ENCODE measurements at places on chromosomes 5 and 9.

DNA sequence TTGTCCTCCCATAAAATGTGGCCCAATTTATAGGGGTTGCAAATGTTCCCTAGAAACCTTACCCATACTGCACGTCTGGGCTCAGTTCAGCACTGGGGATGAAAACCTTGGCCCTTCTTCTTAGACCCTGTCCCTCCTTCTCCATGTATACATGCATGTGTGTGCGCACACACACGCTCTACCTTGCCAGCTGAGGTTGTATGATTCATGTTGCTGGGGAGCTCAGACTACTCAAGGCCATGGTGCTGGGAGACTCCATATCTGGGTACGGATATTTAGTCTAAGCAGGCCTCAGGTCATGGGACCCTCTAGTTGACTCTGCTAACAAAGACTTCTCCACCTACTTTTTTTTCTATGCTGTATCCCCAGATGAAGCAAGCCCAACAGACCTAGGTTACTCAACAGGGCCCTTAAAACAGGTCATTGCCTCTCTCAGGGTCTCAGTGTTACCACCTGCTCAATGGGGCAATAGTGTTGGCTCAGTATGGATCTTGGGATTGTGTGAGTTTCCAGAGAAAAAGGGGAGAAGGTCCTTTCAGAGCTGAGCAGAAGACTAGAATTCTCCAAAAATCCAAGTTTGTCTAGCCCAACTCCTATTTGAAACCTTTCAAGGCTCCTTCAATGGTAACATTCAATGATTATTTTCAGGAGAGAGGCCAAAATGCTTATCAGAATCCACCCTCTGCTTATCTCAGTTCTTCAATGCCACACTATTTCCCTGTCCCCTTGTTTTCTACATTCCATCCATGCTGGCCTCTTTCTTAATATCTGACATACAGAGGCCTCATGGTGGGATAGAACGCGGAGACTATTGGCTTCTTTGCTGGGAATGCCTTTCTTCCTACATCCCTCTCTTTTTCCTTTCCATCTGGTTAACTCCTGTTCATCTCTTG is 123.6 kb upstream of the PITX1 start:
- no peak for DNase-seq

DNA sequence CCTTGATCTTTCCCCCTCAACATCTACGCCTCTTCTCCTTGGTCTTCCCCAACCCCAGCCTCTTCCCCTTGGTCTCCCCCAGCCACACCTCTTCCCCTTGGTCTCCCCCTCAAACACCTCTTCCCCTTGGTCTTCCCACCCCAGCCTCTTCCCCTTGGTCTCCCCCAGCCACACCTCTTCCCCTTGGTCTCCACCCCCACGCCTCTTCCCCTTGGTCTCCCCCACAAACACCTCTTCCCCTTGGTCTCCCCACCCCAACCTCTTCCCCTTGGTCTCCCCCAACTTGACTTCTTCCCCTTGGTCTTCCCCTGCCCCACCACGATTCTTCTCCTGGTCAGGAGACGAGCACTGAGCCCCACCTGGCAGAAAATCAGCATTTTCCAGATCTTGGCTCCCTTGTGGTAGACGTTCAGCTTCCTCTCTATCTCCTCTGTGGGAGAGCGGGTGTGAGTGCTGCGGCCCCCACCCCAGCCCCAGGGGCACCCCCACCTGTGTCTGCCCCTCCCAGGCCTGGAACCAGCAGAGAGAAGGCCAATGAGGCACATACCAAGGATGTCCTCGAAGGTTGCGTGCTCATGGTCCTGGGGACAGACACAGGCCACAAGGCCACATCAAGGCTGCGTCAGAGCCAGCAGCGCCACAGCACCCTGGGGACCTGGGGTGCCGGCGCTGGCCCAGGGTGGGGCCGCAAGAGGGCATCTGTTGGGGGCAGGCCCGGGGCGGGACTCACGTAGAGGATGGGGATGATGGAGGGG is 7.0 kb downstream of the NSMF start:
- DNase-seq = no peak

DNA sequence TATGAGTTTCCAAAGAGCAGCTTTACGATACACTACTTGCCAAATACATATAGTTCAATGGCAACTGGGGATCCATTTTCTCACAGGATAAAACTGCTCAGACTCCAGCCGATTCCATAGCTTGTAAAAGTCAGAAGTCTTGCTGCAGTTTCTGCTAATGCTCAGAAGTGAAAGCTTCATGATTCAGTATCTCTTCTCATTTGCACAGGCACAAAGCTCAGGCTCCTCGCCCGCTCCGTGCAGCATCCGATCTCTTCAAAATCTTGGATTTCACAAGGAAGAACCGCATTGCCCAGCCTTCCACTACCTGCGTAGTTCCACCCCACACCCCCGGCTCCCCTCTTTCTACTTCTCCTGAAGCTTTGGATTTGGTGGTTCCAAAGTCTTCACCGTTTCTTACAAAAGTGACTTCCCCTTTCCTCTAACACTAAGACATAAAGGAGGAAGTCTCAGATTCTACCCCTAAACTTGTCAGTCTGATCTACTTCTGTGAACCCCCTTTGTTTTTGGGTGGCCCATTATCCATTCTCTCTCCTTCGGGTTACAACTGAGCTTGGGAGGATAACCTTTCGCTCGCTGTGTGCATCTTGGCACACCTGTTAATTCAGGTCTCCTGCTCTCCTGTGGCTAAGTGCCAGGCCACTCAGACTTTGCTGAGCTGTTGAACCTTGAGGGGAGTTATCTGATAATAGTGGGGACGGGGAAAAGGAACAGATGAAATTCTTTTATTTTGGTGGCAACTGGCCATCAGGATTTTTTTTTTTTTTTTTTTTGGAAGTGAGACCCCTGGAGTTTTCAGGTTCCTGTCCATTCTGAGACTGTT is 194.1 kb downstream of the GNA14 start:
- DNase-seq = no peak

DNA sequence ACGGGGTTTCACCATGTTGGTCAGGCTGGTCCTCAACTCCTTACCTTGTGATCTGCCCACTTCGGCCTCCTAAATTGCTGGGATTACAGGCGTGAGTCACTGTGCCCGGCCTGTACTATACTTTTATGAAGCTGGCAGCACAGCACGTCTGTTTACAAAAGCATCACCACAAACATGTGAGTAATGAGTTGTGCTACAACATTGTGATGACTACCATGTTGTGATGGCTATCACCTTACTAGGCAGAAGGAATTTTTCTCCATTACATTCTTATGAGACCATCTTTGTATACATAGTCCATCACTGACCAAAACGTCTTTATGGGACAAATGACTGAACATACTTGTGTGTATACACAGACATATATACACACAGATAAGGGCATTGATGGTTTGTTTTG is 1019.0 kb downstream of the CDH18 start:
- DNase-seq = no peak

DNA sequence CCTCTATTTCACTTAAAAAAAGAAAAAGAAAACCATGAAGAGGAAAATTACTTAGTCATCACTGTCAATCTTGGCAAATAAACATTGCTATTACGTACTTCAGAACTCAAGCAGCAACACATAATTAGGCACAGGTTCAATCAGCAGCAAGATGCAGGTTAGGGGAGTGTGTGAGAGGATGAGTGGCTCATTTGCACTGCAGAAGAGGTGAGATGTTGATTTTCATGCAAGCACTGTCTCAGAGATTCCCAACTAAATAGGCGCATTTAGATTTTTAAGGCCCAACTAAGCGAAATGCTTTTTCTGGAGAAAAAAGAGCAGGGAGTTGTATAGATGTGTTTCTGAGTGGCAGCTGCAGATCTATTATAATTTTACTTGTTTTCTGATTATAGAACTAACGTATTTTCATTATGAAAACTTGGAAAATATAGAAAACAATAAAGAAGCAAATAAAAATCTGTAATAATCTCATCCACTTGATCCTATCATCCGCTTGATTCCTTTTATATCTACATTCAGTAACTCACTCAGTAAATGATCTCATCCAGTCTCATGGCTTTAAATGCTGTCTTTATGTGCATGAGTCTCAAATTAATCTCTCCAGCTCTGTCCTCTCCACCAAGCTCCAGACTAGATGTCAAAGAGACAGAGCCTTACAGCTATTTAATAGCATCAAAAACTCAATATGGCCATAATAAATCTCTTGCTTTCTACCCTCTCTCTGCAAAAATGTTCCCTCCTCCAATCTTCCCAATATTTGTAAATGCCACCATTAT is 162.5 kb downstream of the ZNF462 start:
- no peak for DNase-seq

GRCh38 chr5:77867194-77867691 is 91.1 kb upstream of the TBCA start:
- DNase-seq = peak; percentile 45

DNA sequence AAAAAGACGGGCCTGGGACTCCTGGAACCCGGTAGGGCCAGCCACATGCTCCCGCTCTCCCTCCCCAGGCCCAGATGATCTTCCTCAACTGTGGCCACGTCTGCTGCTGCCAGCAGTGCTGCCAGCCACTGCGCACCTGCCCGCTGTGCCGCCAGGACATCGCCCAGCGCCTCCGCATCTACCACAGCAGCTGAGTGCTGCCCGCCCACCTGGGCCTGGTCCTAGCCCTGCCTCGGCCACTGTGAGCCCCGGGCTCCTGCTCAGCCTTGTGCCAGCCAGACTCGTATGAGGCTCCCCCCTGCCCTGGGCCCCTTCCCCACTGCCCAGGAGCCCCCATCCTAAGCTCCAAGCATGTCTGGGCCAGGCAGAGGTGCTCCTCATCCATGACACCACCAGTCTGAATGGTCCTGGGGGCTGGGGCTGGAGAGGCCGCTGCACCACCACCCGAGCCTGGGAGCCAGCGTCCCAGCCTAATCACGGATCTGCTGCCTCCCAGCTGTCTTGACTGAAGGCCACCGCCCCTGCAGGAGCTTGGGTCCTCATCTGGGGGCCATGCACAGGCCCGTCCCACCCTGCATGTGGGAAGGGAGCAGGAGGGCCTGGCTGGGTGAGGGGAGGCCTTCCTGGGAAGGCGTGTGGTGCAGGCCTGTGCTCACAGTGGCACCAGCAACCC is 51.5 kb downstream of the LRSAM1 start:
- DNase-seq = no peak

- DNase-seq = peak; percentile 39
Measured at GRCh38 chr5:95959051-95959887, 2.4 kb downstream of the ELL2 start.
